T-cell (primary cell): ENCODE measurements at places on chromosomes 7 and 10.

DNA sequence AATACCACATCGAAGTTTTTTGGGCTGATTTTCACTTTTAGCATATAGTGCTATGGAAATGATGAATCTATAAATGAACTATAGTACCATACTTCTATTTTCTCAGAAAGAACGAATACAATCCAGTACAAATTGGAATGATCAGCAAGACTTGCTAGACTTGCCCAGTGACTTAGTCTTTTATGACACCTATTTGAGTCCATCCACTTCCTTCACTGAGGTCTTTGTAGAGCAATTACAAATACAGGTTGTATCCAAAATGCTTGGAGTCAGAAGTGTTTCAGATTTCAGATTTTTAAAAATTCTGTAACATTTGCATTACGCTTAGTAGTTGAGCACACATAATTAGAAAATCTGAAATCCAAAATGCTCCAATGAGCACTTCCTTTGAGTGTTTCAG is 104.3 kb downstream of the NRBF2 start:
- H3K4me1 ChIP-seq: peaks cover 26% of the 10 kb centered on the region
- H3K4me3 ChIP-seq: no peak overlapping the region
- no peaks in the 10 kb centered on the region for H3K36me3 ChIP-seq
- H3K27me3 ChIP-seq: no peaks in the 10 kb centered on the region
- no peak for DNase-seq
- H3K27ac ChIP-seq: peak overlapping the region; percentile 35

- H3K4me3 ChIP-seq: no peak overlapping the region
- DNase-seq: no peak
- no peaks in the 10 kb centered on the region for H3K27me3 ChIP-seq
- no peak overlapping the region for H3K27ac ChIP-seq
- H3K4me1 ChIP-seq: no peaks in the 10 kb centered on the region
These were observed 22.7 kb upstream of the ZWINT start for GRCh38 chr10:56383806-56384205.

DNA sequence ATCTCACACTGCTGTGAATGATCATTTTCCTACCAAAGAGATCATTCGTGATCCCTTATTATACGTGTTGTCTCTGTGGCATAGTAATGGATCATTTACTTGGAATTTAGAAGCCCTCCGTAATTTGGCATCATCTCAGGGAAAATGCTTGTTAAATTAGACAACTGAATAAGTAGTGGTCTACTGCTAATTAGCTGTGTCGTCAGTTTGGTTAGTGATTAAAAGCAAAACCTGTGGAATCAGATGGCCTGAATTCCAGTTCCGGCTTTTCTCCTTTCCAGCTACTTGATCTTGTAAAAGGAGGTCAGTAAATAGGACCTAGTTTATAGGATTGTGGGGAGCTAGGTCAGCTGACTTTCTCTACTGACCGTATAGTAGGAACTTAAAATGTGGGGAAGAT is 65.6 kb downstream of the RBM33 start:
- peaks cover 88% of the 10 kb centered on the region for H3K36me3 ChIP-seq
- no peak for DNase-seq
- no peaks in the 10 kb centered on the region for H3K27me3 ChIP-seq
- no peak overlapping the region for H3K4me3 ChIP-seq
- no peaks in the 10 kb centered on the region for H3K4me1 ChIP-seq

- H3K27me3 ChIP-seq: no peaks in the 10 kb centered on the region
- H3K4me1 ChIP-seq: peaks cover 2% of the 10 kb centered on the region
- no peak overlapping the region for H3K4me3 ChIP-seq
- H3K36me3 ChIP-seq: peaks cover 9% of the 10 kb centered on the region
- no peak overlapping the region for H3K27ac ChIP-seq
These were observed 17.7 kb downstream of the GATA3 start for GRCh38 chr10:8072211-8072610.

GRCh38 chr7:101535351-101535751 is 93.7 kb downstream of the MYL10 start:
- H3K4me3 ChIP-seq: no peak overlapping the region
- no peaks in the 10 kb centered on the region for H3K4me1 ChIP-seq
- no peaks in the 10 kb centered on the region for H3K27me3 ChIP-seq
- no peaks in the 10 kb centered on the region for H3K36me3 ChIP-seq
- DNase-seq: no peak
- no peak overlapping the region for H3K27ac ChIP-seq

DNA sequence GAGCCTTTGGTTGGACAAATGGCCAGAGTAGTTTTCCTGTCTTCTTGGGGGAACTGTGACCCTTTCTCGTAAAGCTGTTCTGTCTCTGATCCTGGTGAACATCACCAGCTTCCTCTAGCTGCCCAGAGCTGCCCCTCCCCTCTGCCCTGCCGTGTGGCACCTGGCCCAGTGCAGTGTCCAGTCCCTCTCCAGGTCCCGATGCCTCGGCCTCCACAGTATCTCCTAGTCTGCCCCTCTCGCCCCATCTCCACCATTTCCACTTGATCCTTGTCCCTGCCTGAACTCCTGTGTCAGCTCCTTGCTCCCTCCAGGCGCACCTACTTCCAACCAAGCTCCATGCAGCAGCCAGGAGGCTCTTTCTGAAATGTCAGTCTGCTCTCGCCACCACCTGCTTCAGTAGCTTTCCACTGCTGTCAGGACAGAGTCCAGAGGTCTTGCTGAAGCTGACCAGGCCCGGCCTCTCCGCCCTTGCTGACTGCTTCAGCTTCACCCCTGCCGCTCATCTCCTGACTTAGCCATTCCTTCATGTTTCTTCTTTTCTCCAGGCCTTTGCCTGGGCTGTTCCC is 133.6 kb downstream of the GRK5 start:
- no peaks in the 10 kb centered on the region for H3K4me1 ChIP-seq
- DNase-seq: no peak
- no peaks in the 10 kb centered on the region for H3K36me3 ChIP-seq
- H3K4me3 ChIP-seq: no peak overlapping the region
- no peaks in the 10 kb centered on the region for H3K27me3 ChIP-seq
- H3K27ac ChIP-seq: no peak overlapping the region

DNA sequence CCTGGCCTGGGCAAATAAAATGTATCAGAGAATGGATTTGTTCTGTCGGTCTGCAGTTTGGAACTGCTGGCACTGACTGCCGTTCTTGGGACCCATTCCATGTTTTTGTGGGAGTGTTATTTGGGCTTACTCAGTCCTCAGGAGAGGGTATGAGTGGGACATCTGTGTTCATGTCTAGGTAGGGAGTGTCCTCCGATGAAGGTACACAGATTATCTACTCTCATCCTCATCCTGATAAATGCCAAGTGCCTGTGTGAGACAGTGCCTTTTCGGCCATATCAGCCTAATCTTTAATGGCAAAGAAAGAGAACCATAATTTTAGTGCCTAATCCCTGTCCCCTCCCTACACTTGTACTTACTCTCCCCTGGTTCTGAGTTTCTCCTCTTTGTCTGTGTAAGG is 409.4 kb downstream of the REEP3 start:
- H3K36me3 ChIP-seq: no peaks in the 10 kb centered on the region
- no peak overlapping the region for H3K4me3 ChIP-seq
- DNase-seq: no peak
- no peaks in the 10 kb centered on the region for H3K4me1 ChIP-seq

DNA sequence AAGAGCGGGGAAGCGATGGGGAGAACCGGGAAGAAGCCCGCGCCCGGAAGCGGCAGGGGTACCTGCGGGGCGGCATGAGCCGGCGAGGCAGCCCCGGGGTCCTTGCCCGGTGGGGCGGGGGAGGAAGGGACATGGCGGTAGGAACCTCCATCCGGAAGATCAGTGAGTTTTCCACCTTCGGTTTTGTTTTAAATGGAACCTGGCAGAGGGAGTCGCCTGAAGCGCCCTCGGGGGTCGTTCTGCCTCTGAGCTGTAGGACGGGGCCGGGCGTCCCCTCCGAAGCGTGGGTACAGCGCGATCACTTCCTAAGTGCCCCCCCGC is 471 bp downstream of the PFKP start:
- H3K27ac ChIP-seq: peak overlapping the region; percentile 6
- H3K4me1 ChIP-seq: peaks cover 3% of the 10 kb centered on the region
- peak; percentile 9 for DNase-seq
- no peaks in the 10 kb centered on the region for H3K36me3 ChIP-seq

- no peak overlapping the region for H3K27ac ChIP-seq
- peaks cover 19% of the 10 kb centered on the region for H3K27me3 ChIP-seq
- H3K4me1 ChIP-seq: no peaks in the 10 kb centered on the region
- DNase-seq: no peak
- H3K4me3 ChIP-seq: no peak overlapping the region
- H3K36me3 ChIP-seq: no peaks in the 10 kb centered on the region
These were observed 36.3 kb upstream of the GOT1 start for GRCh38 chr10:99466632-99467223.
